Muscle of back (tissue), 13 donors: ENCODE measurements at places on chromosomes 12 and 14. TPM values are rescaled to one million over a fixed set of nuclear protein-coding genes. Genes with fewer than 3 reads are reported as not detected.

MANSC1 gene
- polyA plus RNA-seq = 10.3 TPM

GPRC5D gene
- polyA plus RNA-seq = not detected

IFNG-AS1 gene
- polyA plus RNA-seq = not detected

AQP5 gene
- 0.43 TPM for polyA plus RNA-seq

KRAS gene
- 20.5 TPM for polyA plus RNA-seq

EFS gene
- 36.1 TPM for polyA plus RNA-seq

PPP2R3C gene
- polyA plus RNA-seq = 48.3 TPM

CD27 gene
- polyA plus RNA-seq = 2.0 TPM

KRT77 gene
- not detected for polyA plus RNA-seq

TMEM229B gene
- 0.17 TPM for polyA plus RNA-seq

TRPV4 gene
- polyA plus RNA-seq = 1.4 TPM

TMED10 gene
- polyA plus RNA-seq = 132 TPM

RNF212B gene
- not detected for polyA plus RNA-seq

IAPP gene
- polyA plus RNA-seq = not detected

PIWIL1 gene
- 0.05 TPM for polyA plus RNA-seq

MFAP5 gene
- polyA plus RNA-seq = 177 TPM
